Parietal lobe (tissue), 2 donors: ENCODE measurements at places on chromosomes 12 and 14. TPM values are rescaled to one million over a fixed set of nuclear protein-coding genes. Genes with fewer than 3 reads are reported as not detected.

ZBTB1 gene
- total RNA-seq, result 47.6 TPM

ACOT4 gene
- 1.6 TPM for total RNA-seq

CIROP gene
- not detected for total RNA-seq

TMEM52B gene
- total RNA-seq, result 0.63 TPM

EML5 gene
- total RNA-seq, result 25.0 TPM

DLGAP5 gene
- total RNA-seq, result 6.6 TPM

NELL2 gene
- total RNA-seq, result 1,558 TPM
